ENCODE measurements at places on chromosomes 7 and 10.

DNA sequence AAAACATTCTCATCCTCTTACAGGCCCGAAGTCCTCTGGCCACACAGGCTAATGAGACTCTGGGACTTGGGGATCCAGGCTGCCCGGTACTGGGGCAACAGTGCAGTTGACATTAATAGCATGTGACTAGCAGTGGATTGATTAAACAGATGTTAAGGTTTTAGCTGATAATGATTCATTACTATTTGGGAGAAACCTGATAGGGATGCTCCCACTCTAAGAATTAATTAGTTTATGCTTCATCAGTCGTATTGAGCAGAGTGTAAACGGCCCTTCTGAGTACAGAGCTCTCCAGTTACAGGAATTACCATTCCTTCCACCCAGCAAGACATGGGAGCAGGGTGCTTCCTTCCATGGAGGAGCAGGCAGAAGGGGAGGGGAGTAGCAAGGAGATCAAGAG lies 82.7 kb downstream of the RPS24 start:
- DNase-seq: no peak

DNA sequence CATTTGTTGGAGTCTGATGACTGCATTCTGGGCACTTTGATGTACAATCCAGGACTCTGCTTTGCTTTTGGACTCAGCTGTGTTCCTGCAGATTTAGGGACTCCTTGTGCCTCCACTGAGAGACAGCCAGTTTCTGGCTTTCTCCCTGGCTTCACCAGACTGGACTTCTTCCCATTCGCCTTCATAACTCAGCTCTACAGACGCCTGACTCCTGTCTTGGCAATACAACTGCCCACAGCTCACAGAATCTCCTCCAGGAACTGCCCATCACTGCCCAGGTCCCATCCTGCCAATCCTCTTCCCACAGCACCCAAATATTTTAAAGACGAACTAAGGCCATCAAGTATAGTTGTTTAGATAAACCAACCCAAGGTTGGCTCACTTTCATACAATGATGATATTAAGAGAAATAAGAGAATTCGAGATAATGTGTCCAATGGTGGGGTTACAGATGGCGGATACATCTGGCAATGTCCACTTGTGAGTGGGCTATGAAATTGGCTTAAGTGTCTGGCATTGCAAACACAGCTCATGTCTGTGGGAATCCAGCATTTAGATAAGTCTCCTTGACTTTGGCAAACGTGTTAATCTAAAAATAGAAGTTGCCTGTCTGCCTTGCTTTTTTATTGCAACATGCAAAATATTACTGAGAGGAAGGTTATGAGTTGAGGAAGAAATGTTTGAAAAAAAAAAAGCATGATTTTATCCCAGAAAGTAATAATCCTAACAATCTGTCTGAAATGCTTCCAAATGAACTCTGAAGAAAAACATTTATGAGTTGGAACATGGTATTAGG lies 95.1 kb downstream of the ITGA8 start:
- no peak for DNase-seq

DNA sequence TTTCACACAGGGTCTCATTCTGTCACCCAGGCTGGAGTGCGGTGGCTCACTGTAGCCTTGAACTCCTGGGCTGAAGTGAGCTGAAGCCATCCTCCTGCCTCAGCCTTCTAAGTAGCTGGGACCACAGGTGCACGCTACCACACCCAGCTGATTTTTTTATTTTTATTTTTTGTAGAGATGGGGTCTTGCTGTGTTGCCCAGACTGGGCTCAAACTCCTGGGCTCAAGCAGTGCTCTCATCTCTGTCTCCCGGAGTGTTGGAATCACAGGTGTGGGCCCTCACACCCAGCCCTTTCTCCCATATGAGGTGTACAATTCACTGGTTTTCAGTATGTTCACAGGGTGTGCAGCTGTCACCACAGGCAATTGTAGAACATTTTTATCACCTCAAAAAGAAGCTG lies 5.2 kb downstream of the INPP5A start:
- no peak for DNase-seq

DNA sequence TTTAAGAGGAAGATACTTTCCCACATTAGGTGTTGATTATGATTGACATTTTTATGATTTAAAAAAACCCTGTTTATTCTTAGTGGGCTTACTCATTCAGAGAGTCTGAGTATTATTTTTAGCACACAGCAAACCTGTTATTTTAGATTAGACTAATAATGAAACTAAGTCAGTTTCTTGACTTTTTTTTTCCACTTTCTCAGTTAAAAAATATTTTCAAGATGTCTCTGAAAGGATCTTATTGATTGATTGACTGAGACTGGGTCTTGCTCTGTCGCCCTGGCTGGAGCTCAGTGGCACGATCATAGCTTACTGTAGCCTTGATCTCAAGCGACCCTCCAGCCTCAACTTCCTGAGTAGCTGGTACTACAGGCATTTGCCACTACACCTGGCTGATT lies 20.4 kb upstream of the INPP5F start:
- no peak for DNase-seq

GRCh38 chr7:143485500-143485899 lies 7.8 kb downstream of the TAS2R41 start:
- DNase-seq: no peak
